ENCODE measurements at places on chromosomes 6 and 20.

DNA sequence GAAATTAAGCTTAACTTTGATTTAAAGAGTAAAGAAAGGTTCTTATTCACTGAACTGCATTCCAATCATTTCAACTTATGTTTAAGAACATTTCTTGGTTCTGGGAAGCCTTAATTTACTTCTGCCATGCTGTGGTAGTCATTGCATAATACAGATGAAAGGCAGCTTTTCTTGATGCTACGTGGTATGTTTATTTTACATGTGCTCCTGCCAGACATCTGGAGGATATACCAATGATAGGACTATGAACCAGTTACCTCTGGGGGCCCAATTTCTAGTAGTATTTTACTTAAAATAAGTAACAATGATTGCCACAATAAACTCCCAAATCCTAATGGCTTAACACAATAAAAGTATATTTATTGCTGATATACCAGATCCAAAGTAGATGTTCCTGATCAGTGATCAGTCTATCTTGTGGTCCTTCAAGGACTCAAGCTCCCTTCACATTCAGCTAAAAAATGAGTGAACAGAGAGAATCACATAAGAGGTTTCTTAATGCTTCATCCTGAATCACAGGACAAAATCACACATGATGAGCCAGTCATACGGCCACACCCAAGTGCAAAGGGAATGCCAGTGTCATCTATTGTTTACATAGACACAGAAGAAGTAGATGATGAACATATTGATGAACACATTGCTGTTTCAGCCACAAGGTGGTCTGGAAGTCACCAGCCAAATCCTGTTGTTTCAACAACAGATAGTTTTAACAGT lies 56.5 kb upstream of the CCN2 start:
- no peak for DNase-seq

GRCh38 chr6:43127877-43128276 lies 43.2 kb upstream of the SRF start:
- no peak for DNase-seq

DNA sequence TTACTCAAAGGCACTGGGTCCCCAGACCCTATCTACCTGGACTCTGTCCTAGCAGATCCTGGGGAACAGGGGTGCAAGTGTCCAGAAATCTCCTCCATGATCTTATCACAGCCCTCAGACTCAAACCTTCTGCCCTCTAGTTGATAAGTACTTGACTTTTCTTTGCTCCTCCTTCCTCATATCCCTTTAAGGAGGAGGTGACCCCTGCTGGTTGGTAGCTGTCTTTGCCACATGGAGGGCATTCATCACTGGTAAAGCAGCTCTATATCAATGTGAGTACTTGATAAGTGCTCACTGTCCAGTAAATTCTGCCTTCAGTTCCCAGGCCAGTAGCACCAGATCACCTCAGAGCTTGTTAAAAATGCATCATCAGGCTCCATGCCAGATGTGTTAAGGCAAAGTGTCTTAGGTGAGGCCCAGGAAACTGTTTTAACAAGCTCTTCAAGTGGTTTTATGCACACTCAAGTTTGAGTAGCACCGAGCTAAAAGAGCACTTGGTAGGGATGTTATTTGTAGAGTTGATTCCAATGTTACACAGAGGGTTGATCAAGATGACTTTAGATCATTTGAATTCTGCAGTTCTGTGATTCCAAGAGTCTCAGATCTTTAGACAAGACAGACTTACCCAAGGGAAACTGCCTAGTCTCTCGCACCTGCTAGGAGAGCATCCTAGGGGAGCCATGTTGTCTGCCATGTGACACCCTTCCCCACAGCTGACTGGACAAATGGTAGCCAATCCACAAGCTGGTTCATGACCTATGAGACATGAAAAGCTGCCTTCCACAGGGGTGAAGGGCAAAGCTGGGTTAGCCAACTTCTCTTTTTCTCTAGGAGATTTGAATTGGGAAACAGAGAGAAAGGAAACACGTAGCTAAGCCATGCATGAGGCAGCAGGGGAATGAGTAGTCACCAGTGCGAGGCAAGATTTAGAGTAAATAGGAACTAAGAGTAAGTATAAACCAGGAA lies 18.6 kb downstream of the TREML2 start:
- DNase-seq, result peak; percentile 27

DNA sequence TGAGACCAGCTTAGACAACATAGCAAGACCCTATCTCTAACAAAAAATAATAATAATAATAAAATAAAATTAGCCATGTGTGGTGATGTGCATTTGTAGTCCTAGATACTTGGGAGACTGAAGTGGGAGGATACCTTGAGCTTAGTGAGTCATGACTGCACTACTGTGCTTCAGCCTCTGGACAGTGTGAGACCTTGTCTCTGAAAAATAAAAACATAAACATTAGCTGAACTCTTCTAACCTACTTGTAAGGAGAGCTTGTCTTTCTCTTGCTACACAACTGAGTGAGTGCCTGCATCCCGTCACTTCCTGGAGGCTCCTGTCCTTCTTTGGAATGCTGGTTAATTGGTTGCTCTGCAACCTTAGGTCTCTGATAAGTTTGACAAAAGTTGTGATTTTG lies 5.1 kb upstream of the DBNDD2 start:
- DNase-seq, result no peak

- DNase-seq, result peak; percentile 42
These were observed 816 bp upstream of the MAN1A1 start for GRCh38 chr6:119350202-119350951.

DNA sequence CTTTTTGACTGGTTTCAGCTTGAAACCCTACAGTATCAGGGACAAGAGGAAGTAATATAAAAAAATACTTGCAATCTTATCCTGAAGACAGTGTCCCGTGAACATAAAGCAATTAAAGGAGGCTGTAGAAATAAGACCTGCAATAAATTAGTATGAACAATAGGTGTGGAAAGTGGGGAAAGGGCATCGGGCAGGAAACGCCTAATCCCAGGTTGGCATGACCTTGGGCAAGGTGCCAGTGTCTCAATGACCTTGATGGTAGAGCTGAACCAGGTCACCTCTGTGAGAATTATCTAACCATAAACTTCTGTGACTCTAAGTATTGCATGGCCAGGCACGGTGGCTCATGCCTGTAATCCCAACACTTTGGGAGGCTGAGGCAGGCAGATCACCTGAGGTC lies 115.2 kb downstream of the LY86 start:
- DNase-seq, result no peak

- DNase-seq, result no peak
These were observed 209.9 kb downstream of the ANKRD60 start for GRCh38 chr20:58018590-58018989.

DNA sequence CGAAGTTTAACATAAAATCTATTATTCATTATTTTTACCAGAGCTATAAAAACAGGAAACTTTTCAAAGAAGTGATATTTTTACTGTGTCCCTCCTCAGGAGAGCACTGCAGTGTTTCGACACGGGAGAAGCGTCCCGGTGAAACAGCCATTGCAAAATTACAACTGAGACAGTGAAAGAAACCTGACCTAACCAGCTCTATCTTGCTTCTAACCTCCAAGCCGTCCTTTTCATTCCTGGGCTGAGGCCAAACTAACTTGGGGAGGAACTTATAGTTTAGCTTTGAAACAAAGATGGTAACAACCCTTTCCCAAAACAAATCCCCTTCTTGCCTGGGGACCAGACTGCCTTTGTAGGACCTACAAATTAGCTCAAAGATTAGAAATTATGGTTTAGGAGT lies 79.2 kb downstream of the WDR27 start:
- no peak for DNase-seq

DNA sequence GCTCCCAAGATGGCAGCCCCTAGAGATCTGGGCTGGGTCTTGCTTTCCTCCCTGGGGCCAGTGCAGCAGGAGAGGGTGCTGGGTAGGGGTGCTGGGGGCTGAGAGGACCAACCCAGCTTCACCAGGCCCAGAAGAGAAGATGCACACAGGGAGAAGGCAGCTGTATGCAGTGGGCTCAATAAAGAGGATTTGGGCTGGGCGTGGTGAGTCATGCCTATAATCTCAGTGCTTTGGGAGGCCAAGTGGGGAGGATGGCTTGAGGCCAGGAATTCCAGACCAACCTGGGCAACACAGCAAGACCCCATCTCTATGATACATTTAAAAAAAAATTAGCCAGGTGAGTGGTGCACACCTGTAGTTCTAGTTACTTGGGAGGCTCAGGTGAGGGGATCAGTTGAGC lies 25.7 kb upstream of the EMILIN3 start:
- no peak for DNase-seq

DNA sequence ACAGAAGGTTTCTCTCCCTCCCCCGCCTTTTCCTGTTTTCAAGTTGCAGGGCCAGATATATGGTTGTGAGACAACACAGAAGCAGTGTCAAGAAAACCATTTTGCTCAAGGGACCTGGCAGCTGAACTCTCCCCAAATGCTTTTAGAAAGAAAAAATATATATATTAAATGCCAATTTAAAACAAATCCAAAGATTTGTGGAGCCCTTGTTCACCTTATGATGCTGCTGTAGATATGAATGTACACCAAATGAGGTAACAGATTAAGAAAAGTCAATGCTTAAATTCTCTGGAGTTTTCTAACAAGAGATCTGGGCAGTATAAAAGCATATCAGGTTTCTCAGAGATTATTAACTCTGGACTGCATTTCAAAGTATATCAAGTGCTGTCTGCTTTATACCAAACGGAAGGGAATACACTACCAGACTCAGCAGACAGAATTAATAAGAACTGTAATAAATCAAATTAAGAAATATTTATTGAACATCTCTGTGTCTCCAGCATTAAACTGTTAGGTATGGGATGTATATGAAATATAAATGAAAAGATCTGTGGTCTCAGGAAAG lies 357.5 kb downstream of the HDGFL1 start:
- no peak for DNase-seq

- no peak for DNase-seq
These were observed 29.1 kb downstream of the MYH7B start for GRCh38 chr20:34984756-34985261.

GRCh38 chr20:21432911-21433310 lies 35.6 kb upstream of the NKX2-4 start:
- no peak for DNase-seq

DNA sequence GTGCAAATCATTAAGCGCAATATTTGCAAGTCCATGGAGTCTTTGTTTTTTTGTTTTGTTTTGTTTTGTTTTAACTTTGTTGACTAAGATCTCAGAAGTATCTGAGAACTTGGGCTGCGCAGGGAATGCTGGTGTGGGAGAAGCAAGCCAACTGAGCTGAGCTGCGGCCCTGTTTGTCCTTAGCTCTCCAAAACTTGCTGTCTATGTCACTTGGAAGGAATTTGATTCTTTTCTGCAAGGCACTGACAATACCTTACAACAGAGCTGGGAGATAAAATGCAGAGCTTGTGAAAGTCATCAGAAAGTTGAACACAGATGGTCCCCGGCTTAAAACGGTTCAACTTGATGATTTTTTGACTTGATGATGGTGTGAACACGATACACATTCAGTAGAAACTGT lies 5.4 kb downstream of the SLC22A23 start:
- DNase-seq, result no peak

DNA sequence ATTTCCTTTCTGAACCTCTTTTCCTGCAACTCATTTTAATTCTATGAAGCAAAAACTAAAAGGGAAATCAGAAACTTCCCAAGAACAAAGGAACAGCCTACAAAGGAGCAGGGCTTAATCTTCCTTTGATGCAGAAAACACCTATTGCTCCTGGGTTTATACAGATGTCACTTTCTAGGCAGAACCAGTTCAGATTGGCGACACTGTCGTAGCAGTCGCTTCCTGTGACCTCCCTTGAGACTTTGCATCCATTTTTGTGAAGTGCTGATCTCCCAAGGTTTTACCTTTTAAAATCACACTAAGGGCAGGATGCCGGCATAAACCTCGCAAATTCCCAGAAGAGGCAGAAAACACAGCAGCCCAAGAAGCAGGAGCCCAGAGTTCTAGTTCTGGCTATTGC lies 40.1 kb downstream of the JAG1 start:
- DNase-seq, result no peak

DNA sequence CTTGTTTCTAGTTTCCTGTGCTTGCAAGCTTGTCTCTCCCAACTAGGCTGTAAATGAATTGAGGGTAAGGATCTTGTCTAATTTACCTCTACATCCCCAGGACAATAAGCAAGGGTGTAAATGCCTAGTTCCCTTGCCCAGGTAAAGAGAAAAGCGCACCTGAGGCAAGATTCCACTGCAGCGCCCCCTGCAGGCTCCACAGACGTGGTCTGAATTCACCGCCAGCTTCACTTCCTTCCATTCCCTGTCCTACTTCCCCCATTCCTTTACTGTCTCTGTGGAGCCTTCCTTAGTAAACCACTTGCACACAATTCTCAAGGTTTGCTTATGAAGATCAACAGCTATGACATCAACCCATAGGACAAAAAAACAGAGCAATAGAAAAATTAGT lies 42.3 kb downstream of the ANKEF1 start:
- DNase-seq, result no peak

GRCh38 chr20:30630761-30631160 lies 626.7 kb upstream of the DEFB115 start:
- DNase-seq, result no peak

- DNase-seq, result no peak
These were observed 2.6 kb upstream of the GID8 start for GRCh38 chr20:62935204-62935967.

DNA sequence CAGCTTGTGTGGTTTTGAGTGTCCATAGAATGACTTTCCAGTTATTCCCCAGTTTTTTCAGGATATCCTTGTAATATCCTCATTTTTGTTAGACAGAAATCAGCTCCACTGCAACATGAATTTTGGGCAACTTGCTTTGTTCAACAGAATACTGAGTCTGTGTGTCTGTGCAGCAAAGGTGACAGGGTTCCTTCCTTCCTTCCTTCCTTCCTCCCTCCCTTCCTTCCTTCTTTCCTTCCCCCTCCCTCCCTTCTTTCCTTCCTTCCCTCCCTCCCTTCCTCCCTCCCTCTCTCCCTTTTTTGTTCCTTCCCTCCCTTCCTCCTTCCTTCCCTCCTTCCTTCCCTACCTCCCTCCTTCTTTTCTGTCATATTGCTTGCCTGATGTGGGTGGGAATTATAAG lies 496.5 kb downstream of the EPM2A start:
- DNase-seq, result no peak

All from stimulated activated CD4-positive, alpha-beta T cell treated with anti-CD3 and anti-CD28 coated beads, Interleukin-15, amount 100 ng/mL, for 48 hours (primary cell).